Brain pericyte (primary cell): ENCODE measurements at places on chromosomes 4 and X.

GRCh38 chr4:81152839-81153713 lies 61.9 kb downstream of the PRKG2 start:
- DNase-seq: no peak

DNA sequence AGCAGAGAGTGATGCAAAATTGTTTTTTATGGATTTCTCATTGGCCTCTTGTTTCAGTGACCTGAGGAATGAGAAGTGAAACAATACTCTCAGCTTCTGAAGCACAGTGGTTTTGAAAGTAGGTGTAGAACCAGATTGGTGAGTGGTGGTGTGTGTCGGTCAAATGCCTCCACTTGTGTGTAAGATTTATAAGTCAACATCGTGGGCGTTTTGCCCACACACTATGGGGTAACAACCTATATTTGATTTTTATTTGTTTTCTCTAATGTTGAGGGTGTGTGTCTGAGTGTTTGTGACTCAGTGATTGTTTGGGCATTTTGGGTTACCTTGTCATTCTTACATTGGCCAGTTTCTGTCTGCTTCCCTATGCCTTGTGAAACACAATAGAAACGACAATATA lies 23.3 kb downstream of the ADGRL3 start:
- no peak for DNase-seq

DNA sequence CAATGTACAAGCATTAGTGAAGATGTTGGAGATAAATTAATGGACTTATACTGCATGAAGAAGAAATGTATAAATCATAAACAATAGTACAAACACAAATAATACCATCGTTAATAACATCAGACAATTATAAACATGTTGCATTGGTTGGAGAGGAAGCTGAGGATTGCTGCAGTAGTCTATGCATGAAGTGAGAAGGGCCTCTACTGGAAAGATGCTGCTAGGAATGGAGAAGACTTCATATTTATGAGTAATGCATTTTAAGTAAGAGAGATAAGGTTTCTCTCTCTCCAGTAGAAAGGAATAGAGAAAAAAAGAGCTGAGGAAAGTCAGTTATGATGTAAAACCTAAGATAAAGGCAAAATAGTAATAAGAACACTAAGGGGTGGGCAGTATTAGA lies 247.8 kb downstream of the GRID2 start:
- no peak for DNase-seq

GRCh38 chr4:99803566-99804101 lies 13.0 kb upstream of the DAPP1 start:
- DNase-seq: no peak

DNA sequence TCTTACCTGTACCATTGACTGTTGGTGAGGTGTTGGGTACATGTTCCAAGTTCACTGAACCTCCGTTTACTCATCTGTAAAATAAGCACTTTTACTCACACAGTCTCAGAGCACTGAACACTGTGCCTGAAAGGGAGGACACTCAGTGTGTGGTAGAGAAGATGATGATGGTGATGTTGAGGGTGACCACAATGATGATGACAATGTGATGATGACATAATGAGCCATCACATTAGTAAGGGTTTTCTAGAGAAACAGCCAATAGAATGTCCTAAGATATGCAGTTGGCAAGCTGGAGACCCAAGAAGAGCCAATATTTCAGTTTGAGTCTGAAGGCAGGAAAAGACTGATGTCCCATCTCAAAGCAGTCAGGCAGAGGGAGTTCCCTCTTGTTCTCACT lies 315.4 kb upstream of the IGFBP7 start:
- DNase-seq: no peak

DNA sequence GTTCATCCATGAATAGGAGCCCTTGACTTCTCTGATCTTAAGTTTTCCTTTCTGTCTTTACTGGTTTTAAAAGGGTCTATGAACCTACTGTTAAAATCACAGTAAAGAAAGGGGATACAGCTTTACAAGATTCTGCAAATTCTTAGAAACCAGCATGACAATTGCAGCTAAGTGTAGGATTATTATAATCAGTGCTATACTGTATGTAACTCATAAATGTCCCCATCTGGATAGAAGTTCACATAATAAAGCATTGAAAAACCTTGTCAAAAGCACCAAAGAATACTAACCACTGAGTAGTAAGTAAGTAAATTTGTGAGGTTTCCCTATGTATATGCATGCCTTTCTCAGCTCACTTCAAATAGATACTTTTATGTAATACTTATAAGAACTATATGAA lies 724.6 kb downstream of the CENPC start:
- DNase-seq: no peak
